ENCODE measurements at places on chromosomes 5 and 9.

- no peak for DNase-seq
Observed at GRCh38 chr5:6631441-6631840, 1.4 kb downstream of the NSUN2 start.

DNA sequence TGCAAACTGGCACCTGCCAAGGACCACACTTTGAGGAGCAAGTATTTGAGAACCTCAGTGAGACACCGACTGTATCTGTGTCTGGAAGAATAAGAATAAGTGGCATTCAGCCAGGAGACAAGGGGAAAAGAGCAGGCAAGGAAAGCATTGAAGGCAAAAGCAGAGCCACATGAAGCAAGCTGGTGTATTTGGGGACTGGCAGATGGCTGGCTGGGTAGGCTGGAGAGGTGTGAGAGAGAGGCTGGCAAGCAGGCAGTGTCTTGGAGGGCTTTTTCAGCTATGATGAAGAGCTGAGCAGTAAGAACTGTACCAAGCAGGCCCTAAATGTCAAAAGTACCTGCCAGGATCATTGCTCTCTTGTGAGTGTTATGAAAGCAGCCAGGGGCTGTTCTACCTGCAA is 14.1 kb upstream of the C5orf58 start:
- no peak for DNase-seq

- DNase-seq = no peak
Observed at GRCh38 chr5:45288746-45289145, 407.4 kb downstream of the HCN1 start.

GRCh38 chr5:127840198-127840524 is 137.0 kb downstream of the CCDC192 start:
- no peak for DNase-seq

DNA sequence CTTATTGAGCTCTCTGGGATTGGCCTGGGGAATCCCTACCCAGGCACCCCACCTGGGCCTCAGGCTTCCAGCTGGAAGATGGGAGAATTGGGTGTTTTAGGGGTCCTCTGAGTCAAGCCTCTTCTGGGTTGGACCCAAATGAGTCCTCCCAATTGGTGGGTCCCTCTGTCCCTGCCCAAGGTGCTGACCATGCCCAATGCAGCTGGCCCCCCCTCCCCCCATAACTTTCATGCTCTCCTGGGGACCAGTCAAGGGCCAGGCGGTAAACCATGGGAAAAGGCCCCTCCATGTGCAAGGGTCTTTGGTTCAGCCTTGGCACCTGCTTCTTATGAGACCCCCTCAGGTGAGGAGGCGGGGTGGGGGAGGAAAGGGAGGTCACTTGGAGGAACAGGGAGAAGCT is 3.4 kb upstream of the PSD2 start:
- DNase-seq = no peak

DNA sequence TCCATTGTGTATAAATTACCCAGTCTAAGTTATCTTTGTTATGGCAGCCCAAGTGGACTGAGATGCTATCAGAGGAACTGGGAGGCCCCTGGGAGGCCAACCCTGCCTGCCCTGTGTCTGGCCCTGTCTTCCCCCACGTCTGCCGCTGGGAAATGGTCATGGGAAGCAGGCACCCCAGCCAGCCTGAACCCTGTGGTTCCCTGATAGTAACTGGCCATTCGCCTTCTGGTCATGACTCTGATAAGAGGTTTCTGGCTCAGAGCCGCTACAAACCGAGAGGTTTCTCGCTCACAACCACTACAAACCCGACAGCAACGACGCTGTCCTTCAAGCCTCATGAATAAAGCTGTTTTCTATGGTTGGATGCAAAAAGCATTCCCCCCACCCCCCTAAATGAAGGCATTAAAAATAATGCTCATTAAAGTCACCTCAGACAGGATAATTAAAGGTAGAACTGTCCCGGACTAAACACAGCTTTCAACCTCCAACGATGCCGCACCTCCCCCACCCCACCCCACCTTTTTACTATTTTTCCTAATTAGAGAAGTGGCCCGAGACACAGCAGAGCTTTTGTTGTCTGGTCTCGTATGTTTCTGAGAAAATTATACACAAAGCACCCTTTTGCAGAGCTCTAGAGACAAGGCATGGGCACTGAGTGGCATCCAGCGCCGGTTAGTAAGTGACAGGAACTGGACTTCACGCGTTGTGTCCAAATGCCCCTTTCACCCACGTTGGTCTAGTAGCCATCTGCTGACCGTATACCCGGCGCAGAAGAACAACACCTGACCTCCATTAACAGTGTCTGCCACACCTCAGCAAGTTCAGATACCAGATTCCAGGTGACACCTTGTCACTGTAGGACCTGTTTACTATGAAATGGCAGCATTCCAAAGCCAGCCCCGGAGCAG is 140.8 kb downstream of the COL23A1 start:
- no peak for DNase-seq

- no peak for DNase-seq
Observed at GRCh38 chr5:150639377-150639692, 1.1 kb upstream of the SYNPO start.

GRCh38 chr9:91840469-91840868 is 109.6 kb downstream of the ROR2 start:
- DNase-seq = no peak

DNA sequence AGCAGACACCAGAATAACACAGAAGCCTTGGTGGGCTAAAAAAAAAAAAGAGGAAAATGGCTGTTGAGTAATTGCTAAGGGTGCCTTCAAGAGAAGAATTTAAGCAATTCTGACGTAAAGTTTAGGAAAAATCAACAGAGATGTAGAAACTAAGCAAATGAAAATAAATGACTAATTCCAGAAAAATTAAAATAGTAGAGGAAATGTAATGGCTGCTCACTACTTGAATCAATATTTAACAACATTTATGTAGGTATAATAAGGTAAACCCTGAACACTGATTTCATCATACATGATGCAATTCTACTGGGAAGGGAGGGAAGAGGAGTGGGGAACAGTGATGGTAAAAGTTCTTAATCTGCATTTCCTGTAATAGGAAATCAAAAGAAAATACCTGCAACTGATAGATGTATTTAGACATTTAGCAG is 41.4 kb downstream of the PUM3 start:
- DNase-seq = no peak

DNA sequence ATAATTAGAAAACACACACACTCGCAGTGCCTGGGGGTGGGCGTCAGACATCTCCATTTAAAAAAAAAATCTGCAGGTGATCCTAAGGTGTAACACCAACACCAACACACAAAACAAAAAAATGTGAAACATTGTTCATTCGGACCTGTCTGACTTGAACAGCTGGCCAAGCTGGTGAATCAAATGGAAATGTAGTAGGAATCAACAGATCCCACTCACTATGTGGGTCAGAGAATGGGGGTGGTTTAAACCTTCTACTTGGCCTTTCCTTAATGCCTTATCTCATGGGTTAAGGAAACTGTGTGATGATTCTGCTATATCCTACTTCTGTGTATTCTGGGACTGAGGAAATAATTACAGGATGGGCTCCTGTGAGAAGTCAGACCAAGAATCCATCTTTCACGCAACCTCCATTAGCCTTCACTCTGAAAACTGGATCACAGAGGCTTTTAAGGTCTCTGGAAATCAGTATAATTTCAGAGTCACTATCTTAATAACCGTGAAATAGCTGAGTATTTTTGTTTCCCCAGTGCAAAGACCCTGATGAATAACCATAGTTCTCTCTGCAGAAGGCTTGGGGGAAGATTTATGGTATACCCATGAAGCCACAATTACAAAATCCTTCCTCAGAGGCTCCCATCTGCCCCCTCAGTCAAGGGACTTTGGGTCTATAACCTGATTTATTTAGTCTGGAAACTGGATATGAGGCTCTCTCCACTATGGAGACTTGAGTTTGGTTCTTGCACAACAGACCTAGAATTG is 17.2 kb upstream of the MCCC2 start:
- no peak for DNase-seq
